Glutamatergic neuron (in vitro differentiated cells): ENCODE measurements at places on chromosomes 1 and 21. TPM values are rescaled to one million over a fixed set of nuclear protein-coding genes. Genes with fewer than 3 reads are reported as not detected.

NBPF12 gene
- 14.7 TPM for total RNA-seq

GRCh38 chr1:147109762-147110161 lies 62.5 kb downstream of the PRKAB2 start:
- no peak for DNase-seq

GRCh38 chr1:172906778-172907592 lies 143.8 kb downstream of the TNFSF18 start:
- DNase-seq, result no peak

PCP4L1 gene
- total RNA-seq, result 1.1 TPM

- no peak for DNase-seq
These were observed 50.8 kb downstream of the PTBP2 start for GRCh38 chr1:96772349-96772748.

DNA sequence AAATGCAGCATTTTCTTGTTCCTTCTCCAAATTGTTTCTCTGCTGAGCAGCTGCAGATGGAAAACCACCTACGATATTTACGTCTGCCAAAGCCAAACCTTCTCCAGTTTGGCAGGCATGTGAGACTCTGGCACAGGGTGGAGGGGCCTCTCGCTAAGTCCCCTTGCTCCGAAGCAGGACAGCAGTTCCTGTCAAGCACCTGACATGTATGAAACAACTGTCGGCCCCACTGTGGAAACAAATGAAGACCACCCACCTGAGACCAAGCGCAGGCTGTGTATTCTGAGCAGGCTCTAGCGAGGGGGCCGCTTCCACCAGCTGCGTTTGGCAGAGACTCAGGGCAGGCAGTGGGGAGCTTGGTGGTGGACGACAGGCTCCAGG lies 74.7 kb downstream of the RIPK4 start:
- DNase-seq, result no peak

- DNase-seq, result no peak
These were observed 45.7 kb downstream of the S1PR1 start for GRCh38 chr1:101282314-101283038.

MCOLN3 gene
- total RNA-seq, result not detected

- DNase-seq, result no peak
These were observed 109.5 kb upstream of the ADAR start for GRCh38 chr1:154717528-154717924.

DNA sequence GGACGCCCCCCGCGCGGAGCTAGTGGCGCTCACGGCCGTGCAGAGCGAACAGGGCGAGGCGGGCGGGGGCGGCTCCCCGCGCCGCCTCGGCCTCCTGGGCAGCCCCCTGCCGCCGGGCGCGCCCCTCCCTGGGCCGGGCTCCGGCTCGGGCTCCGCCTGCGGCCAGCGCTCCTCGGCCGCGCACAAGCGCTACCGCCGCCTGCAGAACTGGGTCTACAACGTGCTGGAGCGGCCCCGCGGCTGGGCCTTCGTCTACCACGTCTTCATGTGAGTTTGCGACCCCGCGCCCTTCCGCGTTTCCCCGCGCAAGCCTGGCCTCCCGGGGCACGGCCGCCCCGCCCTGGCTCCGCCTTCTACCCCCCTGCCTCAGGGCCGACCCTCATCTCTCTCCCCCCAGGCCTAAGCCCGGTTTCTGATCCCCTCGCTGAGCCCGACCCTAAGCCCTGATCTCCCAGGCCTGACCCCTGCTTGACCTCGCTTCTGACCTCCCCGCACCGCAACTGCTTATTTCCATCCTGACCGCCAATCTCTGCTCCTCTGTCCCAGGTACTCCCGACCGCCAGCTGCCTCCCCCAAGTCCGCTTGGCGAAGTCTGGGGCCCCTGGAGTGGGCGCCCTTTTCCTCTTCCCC lies 669 bp downstream of the KCNQ4 start:
- peak; percentile 55 for DNase-seq

GRCh38 chr1:24932725-24933294 lies 2.7 kb upstream of the RUNX3 start:
- no peak for DNase-seq

GRCh38 chr1:175219774-175220173 lies 27.2 kb upstream of the KIAA0040 start:
- DNase-seq, result no peak

GRCh38 chr1:224168859-224169380 lies 14.1 kb upstream of the DEGS1 start:
- DNase-seq, result no peak

FCN3 gene
- not detected for total RNA-seq

GRCh38 chr1:155199792-155200191 lies 7.9 kb downstream of the THBS3 start:
- no peak for DNase-seq

TBX15 gene
- 0.69 TPM for total RNA-seq

C1orf122 gene
- total RNA-seq, result 57.3 TPM

GRCh38 chr1:230186874-230187273 lies 119.8 kb downstream of the GALNT2 start:
- no peak for DNase-seq

ANKRD34A gene
- total RNA-seq, result 0.59 TPM

RGS16 gene
- total RNA-seq, result 37.2 TPM

GRCh38 chr1:29736582-29737188 lies 500.4 kb downstream of the PTPRU start:
- DNase-seq, result no peak

DNA sequence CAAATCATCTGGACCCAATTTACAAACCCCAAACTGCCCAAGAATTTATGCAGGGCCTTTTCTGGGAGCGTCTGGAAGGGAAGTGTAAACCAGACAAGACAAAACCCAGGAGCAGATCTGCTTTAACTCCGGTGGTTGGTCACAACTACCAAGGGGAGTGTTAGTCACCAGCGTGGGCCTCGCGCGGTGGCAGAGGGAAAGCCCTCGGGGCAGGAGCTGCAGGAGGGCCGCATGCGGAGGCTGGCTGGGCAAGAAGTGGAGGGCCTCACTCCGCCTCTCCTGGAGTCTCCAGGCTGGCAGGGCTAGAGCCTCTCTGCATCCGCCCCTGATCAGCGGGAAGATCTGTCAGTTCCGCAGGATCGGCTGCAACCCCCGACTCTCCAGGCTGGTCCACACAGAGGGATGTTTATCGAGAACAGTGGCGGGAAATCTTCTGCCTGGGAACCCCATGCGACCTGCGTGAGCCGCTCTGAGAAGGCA lies 2.0 kb downstream of the COL24A1 start:
- peak; percentile 43 for DNase-seq

- DNase-seq, result no peak
These were observed 44.8 kb upstream of the POU2F1 start for GRCh38 chr1:167175901-167176300.

PHGDH gene
- total RNA-seq, result 280 TPM

GRCh38 chr1:1869469-1869868 lies 21.4 kb downstream of the GNB1 start:
- DNase-seq, result no peak

DNA sequence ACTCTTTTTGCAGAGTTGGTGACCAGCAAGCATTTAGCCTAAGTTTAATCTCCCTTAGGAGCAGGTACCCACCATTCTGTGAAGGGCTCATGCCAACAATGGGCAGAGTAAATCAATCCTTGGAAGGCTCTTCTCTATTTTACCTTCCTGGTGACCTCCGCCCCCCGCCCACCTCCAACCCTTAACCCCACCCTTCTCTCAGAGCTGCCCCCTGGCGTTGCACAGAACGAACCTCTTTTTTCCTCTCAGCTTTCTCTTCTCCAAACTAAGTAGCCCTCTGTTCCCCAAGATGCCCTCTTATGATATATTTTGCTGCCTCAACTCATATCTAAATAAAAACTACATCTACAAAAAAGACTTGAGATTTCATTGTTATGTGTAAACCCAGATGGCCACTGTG lies 186.8 kb downstream of the SEC16B start:
- DNase-seq, result no peak

SYT11 gene
- total RNA-seq, result 419 TPM

PIK3C2B gene
- total RNA-seq, result 156 TPM

GRCh38 chr21:33299181-33299752 lies 25.5 kb upstream of the IFNAR1 start:
- no peak for DNase-seq

DNA sequence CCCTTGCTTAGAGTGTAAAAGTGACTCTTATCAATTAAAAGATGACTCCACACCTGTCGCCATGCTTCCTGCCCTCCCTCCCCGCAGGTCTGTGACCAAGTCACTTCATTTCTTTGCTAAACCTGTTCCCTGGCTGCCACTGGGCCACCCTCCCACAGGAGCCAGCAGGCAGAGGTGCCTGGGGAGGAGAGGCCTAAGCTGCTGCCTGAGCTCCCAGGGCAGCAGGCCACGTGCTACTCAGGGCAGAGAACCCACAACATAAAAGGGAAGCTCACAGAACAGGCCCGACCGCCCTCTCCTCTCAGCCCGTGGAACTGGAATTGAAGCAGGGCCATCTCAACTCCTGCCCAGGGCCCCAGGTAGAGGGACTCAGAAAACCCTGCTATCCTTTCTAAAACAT lies 4.9 kb downstream of the C1orf198 start:
- DNase-seq, result no peak

- DNase-seq, result no peak
These were observed 1.1 kb downstream of the S100A1 start for GRCh38 chr1:153629343-153629665.

DNA sequence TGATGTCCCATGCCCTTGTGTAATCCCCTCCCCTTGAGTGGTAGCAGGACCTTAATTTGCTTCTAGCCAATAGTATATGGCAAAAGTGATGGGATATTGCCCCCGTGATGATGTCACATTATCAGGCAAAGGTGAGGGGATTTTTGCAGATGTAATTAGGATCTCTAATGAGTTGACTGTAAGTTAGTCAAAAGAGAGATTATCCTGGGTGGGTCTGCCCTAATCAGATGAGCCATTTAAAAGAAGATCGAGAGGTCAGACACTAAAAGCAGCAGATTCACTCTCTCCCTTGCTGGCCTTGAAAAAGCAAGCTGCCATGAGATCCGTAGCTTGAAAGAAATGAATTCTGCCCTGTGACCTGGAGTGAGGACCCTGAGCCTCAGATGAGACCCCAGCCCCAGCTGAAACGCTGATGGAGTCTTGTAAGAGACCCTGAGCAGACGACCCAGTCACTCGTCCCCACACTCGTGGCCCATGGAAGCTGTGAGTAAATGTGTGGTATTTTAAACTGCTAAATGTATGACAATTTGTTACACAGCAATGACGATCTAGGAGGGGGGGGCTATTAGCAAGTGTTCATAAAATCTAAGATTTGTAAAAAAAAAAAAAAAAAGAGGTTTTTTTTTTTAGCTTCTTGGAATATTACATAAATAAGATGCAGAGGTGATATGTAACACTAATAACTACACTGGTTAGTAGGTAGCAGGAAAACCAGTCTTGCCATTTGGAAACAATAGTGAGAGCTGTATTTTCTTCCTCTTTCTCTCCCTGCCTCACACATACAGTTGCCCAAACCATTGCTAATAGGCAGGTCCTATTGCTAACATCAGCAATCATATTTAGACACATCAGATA lies 50.3 kb upstream of the TARBP1 start:
- DNase-seq, result no peak

BCL2L15 gene
- total RNA-seq, result 1.8 TPM

OR6N2 gene
- total RNA-seq, result not detected

DNA sequence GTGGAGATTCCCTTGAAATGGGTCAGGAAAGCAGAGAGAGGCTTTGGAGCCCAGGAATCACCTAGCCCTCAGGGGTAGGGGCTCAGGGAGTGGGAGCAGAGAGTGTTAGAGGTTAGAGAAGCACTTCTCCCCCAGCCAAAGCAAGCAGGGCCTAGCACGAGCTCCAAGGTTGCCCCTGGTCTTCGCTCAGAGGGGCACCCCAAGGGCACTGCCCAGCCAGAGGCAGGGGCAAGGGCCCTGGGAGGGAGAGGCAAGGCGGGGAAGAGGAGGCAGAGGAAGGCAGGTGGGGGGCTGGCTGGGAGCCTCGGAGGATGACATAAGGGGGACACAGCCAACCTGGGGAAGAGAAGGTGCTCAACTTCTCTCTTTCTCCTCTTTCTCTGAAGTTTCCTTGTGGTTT lies 71.9 kb downstream of the CASZ1 start:
- no peak for DNase-seq

DNA sequence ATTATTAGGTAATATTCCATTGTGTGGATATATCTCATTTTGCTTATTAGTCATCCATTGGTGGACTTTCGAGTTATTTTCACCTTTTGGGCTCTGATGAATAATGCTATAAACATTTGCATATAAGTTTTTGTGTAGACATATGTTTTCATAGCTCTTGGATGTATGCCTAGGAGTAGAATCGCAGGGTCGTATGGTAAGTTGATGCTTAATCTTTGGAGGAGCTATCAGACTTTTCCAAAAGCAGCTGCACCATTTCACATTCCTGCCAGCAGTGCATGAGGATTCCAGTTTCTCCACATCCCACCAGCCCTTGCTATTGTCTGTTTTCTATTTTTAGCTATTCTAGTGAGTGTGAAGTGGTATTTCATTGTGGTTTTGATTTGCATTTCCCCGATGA lies 120.3 kb upstream of the TMEM51 start:
- DNase-seq, result no peak

- no peak for DNase-seq
These were observed 59.8 kb upstream of the MUTYH start for GRCh38 chr1:45400049-45400448.

GRCh38 chr1:173661763-173662162 lies 7.9 kb downstream of the ANKRD45 start:
- no peak for DNase-seq

GRCh38 chr1:192877283-192877886 lies 68.5 kb downstream of the RGS2 start:
- no peak for DNase-seq

THEMIS2 gene
- 4.6 TPM for total RNA-seq

- no peak for DNase-seq
These were observed 11.8 kb upstream of the FASLG start for GRCh38 chr1:172647110-172647564.

UBL4B gene
- total RNA-seq, result not detected

CR1 gene
- not detected for total RNA-seq

GJC2 gene
- 3.0 TPM for total RNA-seq

DNA sequence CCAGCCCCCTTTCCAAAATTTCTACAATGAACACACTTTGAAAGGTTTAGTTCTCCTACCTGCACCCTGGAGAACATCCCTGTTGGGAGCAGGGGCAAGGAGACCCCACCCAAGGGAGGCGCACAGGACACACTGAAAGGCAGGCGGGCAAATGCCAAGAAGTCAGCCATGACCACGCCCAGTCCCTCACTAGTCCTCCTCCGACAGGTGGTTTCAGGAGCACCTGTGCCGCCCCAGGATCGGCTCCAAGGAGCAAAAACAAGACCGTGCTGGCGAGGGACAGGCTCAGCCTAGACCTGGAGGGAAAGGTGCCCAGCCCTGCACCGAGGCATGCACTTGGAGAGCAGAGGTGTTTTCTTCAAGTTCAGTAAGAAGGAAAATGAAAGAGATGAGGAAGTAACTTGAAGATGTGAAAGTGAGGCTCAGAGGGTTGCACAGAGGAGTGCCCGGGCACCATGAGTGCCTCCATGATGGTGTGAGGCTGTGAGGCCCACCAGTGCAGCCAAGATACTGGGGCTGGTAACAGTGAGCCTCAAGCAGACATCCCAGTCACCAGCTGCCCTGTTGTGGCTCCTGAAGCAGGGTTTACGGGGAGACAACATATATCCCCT lies 19.6 kb upstream of the NADK start:
- DNase-seq, result no peak

- DNase-seq, result no peak
These were observed 33.0 kb upstream of the TARDBP start for GRCh38 chr1:10979483-10979920.

GRCh38 chr21:33011462-33011861 lies 14.3 kb upstream of the OLIG2 start:
- no peak for DNase-seq

- no peak for DNase-seq
These were observed 185.6 kb downstream of the TOMM20 start for GRCh38 chr1:234942879-234943506.
